ENCODE measurements at places on chromosomes 1 and 21.

- no peak for DNase-seq
Observed at GRCh38 chr1:204150702-204151551, 917 bp downstream of the ETNK2 start.

- DNase-seq: no peak
Observed at GRCh38 chr1:69523461-69523860, 44.3 kb upstream of the LRRC7 start.

DNA sequence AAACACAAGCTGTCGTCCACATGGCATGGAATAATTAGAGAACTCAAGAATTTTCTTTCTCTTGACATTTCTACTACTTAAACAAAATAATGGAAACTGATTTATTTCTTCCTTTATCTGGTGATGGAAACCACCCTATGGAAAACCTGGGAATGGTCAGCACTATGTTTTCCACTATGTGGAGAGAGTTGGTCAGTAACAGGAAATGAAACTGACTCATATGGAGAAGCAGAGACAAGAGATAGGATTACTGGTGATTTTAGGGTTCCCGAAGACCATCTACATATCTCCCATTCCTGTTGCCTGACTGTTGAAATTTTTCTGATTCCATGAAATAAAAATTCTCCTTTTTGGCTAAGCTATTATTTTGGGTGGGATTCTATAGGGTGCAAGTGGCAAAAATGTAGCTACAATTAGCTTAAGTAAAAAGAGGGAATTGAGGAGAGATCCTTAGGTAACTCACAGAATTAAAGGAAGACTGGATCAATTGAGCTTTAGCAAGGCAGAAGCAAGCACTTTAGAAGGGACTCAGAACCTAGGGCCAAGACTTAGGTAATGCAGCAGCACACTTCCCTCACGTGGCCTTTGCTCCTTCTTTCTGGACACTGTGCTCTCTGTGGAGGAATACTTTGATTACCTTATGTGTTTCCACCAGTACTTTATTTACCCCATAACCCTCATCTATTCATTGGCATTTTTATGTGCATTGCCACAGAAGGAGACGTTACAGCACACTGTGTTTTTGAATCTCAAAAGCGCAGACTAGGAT, 89.6 kb downstream of the LEPR start:
- no peak for DNase-seq

GRCh38 chr1:30615076-30615795, 108.1 kb downstream of the MATN1 start:
- DNase-seq: no peak

- DNase-seq: peak; percentile 64
Observed at GRCh38 chr1:44631647-44632539, 42.4 kb downstream of the TMEM53 start.

DNA sequence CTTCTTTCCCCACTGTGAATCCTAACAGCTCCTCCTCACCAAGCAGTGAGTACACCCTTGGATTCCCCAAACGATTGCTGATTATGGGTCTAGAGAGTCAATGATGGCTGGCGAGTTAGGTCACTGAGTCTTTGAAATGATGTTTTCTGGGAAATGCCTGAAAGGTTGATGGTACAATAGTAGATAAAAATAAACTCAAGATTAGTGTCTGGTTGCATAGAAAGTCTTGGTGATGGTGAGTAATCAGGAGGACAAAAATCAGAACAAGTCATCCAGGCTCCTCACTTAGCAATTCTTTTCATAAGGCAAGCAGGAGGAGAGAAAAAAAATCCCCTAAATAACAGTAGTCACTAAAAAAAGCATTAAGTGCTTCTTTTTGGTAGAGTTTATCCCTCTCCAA, 22.6 kb downstream of the HLX start:
- DNase-seq: no peak

DNA sequence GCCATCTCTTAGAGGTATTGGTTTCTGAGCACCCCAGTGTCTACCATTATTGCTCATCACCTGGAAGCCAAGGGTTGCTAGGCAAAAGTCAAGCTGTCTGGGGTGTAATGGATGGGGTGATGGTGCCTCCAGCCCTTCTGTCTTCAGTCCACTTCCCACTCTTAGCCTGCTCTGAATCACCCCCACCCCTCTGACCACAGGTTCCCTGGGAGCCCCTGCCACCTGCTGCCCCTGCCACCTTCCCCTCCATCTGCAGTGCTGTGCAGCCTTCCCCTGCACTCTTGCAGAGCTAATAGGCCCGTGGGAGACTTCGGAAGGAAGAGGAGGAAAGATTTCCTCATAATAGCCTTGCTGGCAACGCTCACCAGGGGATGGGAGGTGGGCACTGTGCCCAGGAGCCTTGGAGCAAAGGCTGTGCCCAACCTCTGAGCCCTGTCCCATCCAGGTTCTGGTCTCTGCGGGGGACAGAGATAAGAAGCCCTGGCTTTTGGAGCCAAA, 35.5 kb downstream of the CAPN2 start:
- no peak for DNase-seq

- no peak for DNase-seq
Observed at GRCh38 chr1:179228783-179229213, 679 bp downstream of the ABL2 start.

GRCh38 chr1:12436345-12436658, 181.7 kb downstream of the DHRS3 start:
- no peak for DNase-seq

DNA sequence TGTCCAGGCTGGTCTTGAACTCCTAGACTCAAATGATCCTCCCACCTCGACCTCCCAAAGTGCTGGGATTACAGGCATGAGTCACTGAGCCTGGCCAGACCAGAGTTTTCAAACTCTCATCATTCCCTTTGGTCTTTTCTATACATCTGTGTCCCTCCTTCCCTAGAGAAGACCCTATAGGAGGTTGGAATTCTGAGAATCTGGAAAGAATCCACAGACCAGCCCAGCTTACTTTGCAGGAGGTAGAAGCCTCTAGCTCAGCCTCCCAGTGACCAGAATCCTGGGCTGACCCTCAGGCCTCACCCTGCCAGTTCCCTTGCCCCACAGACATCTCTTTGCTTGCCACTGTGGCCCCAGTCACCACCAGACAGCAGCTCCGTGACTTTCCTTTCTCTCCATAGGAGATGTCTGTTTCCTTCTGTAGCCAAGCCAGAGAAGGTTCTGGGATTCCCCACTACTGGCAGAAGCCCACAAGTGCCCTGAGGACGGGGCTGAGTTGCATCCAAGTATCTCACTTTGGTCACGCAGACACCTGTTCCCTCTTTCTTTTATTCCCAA, 34.7 kb upstream of the KHDRBS1 start:
- no peak for DNase-seq

- no peak for DNase-seq
Observed at GRCh38 chr1:51750729-51751128, 127.8 kb downstream of the NRDC start.

DNA sequence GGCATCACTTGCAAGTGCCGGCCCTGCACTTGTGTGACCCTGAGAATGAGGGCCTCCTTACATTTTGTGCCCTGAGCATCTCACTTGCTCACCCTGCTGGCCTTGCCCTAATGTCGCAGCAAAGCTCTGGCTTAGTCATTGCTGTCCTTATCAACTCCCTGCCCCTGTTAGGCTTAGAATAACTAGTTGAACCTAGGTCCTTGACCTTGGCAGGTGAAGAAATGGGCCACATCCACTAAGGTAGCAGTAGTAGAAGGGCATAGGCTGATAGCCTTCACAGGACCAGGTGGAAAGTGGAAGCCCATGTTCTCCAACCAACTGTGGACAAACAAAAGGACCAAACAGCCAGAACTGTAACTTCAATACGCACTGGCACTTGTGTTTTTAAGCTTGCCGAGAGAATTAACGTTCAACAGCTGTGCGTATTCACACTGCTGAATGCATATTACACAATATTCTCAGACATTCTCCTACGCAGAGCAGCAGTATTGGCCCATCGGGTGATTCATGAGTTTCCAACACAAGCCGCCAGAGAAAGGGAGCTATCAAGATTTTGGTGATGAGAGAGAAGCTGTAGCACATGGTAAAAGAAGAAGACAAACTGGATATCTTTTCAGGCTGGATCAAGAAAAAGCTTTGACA, 27.7 kb upstream of the PTGFRN start:
- no peak for DNase-seq

GRCh38 chr1:118338936-118339335, 153.9 kb upstream of the SPAG17 start:
- DNase-seq: no peak

DNA sequence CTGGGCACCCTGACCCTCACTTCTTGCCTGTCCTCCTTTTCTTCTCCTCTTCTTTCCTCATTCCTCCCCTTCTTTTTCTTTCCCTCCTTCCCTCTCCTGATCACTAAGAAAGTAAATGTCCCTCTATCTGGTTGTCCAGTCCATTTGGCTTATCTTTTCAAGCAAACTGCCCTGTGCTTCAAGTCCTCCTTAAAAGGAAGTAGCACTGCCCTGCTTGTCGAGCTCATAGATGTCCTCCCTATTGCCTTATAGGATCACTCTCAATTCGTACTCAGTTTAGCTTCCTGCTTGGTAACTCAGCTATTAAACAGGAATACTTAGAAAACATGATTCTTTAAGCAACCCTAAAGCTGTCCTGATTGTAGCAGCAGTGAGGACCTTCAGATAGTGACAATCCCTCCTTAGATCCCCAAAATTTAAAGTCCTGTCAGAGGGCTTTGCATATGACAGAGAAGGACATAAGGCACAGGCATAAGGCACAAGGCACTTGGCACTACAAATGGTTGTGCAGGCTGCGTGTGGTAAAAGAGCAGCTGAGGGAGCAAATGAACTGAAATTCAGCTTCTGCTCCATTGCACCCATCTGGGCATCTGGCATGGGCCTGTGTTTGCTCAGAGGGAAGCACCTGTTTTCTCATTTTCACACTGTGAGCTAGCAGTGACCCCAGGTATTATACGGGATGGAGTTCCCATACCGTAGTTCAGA, 26.1 kb upstream of the SLAMF6 start:
- DNase-seq: no peak

- DNase-seq: no peak
Observed at GRCh38 chr1:201483373-201483949, 14.5 kb upstream of the PHLDA3 start.

- DNase-seq: no peak
Observed at GRCh38 chr1:208026880-208027438, 116.0 kb upstream of the CD34 start.

DNA sequence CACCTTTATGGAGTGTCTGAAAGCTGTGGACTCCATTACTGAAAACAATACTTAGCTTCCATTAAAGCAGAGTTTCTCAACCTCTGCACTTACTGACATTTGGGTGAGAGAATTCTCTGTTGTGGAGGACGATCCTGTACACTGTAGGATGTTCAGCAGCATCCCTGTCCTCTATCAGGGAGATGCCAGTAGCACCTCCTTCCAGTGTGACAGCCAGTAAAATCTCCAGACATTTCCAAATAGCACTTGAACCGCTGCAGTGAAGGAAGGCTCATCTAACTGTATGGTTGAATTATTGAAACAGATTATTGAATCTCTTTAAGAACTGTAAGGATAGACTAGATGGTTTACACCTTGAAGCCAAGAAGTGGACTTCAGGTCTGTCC, 3.1 kb downstream of the PRDM2 start:
- no peak for DNase-seq

DNA sequence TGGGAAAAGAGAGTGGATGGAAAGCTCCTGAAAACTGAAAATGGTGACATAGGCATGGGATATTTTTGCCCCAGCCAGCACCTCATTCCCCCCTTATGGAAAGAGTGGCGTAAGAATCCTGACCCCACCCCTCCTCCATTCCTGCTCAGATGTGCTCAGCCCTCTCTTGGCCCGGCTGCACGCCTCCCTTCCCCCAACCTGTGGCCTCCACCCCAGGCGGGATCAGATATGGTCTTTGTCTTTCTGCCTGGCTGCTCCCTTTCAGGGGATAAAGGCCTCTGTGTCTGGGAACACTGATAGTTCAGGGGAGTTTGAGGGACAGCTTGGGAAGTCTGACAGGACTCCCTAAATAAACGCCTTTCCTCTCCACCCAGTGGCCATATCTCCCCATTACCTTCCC, 49.8 kb downstream of the KIRREL1 start:
- DNase-seq: no peak

- DNase-seq: no peak
Observed at GRCh38 chr1:51719146-51719545, 102.3 kb downstream of the OSBPL9 start.
